ENCODE measurements at places on chromosomes 16 and 17.
A peak's percentile ranks its signal among the peaks of the same experiment; 100 is the strongest.

DNA sequence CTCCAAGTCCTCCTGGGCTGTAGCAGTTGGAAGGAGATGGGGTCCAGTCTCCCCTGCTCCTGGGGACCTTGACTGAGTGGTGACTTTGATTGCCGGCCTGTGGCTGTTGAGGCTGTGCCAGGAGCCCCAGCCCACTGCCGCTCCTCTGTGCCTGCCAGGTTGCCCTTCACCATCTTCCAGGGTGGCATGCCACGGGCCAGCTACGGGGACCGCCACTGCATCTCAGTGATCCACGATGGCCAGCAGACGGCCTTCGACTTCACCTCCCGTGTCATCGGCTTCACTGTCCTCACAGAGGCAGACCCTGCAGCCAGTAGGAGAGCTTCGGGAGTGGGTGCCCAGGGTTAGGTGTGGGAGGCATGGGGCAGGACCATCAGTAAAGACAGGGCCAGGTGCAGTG is 23.4 kb upstream of the MYO15B start:
- no peak for DNase-seq

- peak; percentile 82 for DNase-seq
Observed at GRCh38 chr17:76515274-76515949, 14.2 kb upstream of the RHBDF2 start.

GRCh38 chr17:56599088-56599487 is 5.6 kb downstream of the NOG start:
- no peak for DNase-seq

- DNase-seq = no peak
Observed at GRCh38 chr17:6098823-6099180, 28.6 kb downstream of the WSCD1 start.

DNA sequence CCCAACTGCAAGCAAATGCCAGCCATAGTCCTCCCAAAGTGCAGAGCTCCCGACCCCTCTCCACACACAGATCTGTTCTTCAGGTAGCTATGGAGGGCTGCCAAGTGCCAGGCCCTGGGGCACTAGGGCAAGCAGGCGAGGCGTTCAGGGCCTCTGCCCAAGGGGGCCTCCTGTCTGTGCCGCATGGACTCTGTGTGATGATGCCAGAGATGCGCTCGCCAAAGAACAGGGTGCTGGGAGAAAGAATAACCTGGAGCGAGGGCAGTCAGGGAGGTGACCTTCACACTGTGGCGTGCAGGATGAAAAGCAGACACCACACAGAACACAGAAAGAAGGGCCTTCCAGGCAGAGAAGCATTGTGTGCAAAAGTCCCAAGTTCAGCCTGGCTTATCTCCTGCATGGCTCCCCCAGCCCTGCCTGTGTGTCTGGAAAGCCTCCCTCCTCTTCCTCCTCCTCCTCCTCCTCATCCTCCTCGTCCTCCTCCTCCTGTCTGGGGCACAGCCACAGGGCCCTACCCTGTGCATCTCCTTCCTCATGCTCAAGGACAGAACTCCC is 44.2 kb downstream of the PEMT start:
- no peak for DNase-seq

GRCh38 chr16:75237398-75238131 is 13.9 kb downstream of the BCAR1 start:
- no peak for DNase-seq

- DNase-seq = no peak
Observed at GRCh38 chr17:19747829-19748806, at the start of gene ALDH3A1. Gene ALDH3A1 (minus strand): TSS chr17:19748298. CDS start chr17:19745129, 3,169 bp downstream.

- no peak for DNase-seq
Observed at GRCh38 chr16:5205361-5206040, 107.9 kb upstream of the EEF2KMT start.

DNA sequence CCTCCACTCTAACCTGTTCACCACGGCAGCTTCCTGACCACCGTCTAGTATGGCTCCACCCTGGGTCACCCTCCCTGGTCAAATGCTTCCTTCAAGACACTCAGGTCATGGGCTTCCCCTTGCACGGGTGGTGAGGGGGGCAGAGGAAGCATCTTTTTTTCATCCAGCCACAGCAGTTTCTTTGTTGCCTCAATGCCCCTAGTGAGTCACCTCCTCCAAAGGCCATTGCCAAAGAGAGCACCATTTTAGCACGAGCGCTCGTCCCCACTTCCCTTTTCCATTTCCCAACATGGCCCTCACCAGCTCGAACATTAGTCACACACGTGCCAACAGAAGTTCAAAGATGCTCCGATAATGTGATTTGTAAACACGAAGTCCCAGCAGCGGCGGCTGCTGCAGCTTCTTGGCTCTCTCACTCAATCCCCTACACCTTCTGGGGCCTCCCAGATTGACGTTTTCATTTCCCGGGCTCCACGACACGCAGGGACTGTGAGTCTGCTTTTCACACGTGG is 134.6 kb downstream of the GAS7 start:
- DNase-seq = no peak

GRCh38 chr17:51275381-51275780 is 15.0 kb downstream of the UTP18 start:
- DNase-seq = no peak

All from activated effector memory CD4-positive, alpha-beta T cell treated with Interleukin-2 at 50 U/mL for 16 hours (primary cell).